ENCODE measurements at places on chromosomes 2 and 18.
A peak's percentile ranks its signal among the peaks of the same experiment; 100 is the strongest.

DNA sequence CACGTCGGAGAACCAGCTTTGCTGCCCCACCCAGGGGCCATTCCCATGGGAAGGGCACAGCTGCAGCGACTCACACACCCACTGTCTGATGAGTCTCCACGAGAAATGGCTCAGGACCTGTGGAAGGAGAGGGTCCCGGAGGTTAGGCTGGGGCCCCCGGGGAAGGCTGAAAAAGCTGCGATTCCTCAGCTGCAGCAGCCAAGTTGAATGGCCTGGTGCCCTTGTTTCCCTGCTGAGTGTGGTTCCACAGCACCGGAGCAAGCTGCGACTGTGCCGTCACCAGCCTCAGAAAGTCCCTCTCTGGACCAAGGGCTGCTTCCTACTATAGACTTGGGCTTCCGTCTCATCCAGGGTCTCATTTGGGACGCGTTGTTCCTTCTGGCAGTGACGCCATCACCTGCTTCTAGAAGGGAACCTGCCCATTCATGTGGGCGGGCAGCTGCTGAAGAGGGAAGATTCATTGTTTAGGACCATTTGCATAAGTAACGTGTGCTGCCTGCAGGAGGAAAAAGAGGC lies 180.2 kb downstream of the INHBB start:
- DNase-seq = no peak

- no peak for DNase-seq
Observed at GRCh38 chr18:34932363-34932762, 108.8 kb upstream of the MAPRE2 start.

DNA sequence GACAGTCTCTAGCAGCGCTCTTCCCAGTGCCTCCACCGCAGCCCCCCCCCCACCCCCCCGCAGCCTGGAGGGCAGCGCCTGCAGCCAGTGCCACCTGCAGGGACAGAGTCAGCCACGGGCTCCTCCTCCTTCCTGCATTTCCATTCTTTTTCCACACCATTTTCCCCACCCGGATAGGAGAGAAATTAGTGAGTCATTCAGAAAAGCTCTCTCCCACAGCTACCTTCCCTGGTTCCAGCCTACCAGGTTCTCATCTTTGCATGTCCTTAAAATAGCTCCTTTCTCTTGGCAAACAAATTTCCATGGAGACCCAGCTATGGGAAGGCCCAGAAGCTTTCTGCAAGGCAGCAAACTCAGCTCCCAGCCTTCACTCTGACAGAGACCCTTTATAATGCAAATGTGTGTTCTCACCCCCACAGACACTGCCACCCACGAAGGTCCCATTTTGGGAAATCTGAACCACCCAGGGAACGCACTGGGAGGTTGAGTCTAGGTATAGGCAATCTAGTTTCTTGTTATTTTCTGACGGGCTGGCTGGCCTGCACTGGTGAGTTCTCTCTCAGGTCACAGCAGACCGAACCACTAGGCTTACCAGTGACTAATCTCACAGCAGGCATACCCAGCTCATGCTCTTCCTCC lies 41.8 kb upstream of the ATG16L1 start:
- DNase-seq = no peak

DNA sequence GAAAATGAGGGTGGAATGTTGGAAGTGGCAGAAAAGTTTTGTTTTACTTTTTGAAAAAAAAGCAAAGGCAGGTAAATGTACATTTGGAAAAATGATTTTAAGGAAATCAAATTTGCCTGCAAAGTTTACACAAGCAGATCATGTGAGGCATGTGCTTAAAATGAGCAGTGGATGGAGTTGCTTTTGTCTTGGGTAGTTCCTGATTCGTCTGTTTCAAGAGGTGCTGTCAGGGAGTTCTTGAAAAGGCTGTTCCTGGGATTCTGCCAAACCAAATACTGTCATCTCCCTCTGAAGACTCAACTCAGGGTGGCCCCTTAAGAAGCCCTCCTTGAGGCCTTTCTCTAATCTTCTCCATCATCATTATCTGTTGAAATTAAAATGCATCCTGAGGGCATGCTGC lies 59.0 kb downstream of the TACR1 start:
- no peak for DNase-seq

DNA sequence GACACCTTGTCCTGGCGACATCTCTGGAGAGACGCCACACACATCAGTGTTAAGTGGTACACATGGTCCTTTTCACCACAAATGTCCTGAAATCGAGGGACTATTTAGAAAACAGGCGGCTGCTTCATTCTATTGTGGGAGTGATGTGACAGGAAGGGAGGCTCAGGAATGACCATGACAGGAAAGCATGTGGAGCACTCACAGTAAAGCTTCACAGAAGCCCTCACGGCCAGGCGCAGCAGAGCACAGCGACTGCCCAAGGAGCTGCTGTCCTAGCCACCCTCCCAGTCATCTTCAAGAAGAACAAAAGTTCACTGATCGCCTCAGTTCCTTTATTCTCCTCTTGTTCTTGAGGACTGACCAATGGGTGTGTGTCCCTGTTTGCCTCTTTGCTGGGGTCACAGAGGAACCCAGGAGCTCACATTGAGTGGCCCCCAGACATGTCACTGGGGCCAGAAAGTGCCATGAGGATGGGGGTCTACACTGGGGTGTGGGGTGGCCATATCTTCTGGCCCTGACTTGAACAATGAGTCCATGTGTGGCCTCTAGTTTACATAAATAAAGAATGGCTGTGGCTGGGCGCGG lies 84.6 kb upstream of the RANBP2 start:
- no peak for DNase-seq

DNA sequence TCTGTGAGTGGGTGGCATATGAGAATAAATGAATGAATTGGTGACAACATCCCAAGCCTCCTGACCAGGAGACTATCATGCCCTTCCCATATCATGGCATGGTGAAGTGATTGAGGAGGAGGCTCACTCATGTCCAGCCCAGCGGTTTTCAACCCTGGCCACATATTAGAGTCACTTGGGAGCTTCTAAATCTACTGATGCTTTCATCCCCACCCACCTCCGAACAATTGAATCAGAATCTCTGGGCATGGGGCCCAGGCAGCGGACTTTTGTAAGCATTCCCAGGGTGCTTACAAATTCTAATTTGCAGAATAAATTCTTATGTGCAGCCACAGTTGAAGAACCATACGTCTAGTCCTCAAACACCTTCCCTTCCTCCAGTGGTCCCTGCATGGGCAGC lies 81.7 kb upstream of the SEC11C start:
- DNase-seq = no peak

- no peak for DNase-seq
Observed at GRCh38 chr2:126600742-126601141, 55.2 kb upstream of the GYPC start.

DNA sequence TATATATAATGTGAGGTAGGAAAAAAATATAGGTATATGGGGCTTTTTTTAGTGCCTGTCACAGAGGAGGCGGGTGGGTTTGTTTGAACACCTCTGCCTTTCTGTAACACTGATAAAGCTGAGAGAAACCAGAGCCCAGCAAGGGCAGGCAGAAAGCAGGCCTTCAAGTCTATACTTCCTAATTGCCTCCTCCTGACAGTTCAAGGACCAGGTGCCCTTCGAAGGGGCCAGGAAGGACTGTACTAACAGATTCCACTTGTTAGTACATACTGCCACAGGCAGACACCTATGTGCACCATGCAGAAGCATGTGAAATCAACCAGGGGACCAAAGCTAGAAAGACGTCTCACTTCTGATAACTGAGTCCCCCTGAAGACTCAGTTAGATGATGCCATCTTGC lies 13.8 kb downstream of the SLC1A4 start:
- DNase-seq = peak; percentile 44

DNA sequence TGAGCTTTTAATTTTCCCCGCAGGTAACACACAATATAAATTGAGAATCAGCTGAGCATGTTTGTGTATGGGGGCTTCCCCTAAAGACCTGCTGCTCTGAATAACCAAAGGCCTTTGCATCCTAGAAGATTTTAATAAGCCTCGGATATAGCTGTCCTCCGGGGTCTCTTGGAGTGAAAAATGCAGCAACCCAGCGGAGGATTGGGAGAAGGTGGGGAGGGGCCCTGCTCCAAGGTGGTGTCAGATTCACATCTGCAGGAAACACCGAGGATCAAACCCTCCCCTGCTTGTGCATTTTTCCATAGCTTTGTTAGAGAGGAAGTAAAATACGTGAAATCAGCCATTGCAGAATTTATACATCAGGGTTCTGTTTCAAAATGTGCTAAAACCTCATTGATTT lies 63.0 kb upstream of the OTOF start:
- no peak for DNase-seq

GRCh38 chr18:13241083-13241892 lies 22.7 kb downstream of the LDLRAD4 start:
- DNase-seq = no peak

DNA sequence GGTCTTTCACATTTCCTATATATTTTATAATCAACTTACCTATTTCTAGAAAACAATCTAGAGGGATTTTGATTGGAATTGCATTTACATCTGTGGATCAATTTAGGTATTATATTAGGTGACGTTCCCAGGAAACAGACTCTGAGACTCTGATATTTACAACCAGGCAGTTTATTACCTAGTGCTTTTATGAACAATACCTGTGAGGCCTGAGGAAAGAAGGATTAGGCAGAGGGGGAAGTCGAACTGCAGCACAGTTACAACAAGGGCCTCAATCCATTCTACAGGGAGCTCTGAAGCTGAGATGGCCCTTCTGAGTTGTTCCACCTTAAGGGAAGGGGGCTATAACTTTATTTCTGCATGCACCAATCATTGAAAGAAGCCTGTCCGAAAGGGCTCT lies 206.9 kb downstream of the MYO1B start:
- DNase-seq = no peak

- no peak for DNase-seq
Observed at GRCh38 chr2:54955358-54956110, 94.7 kb downstream of the RTN4 start.

Data from SK-N-DZ (cell line).